ENCODE measurements at places on chromosomes 2 and 18. TPM values are rescaled to one million over a fixed set of nuclear protein-coding genes. Genes with fewer than 3 reads are reported as not detected.

- peaks cover 20% of the 10 kb centered on the region for H3K27me3 ChIP-seq
- no peak for DNase-seq
- peak within 1 kb of the TSS; percentile 58 for H3K4me3 ChIP-seq
- peaks cover 33% of the 10 kb centered on the region for H3K4me1 ChIP-seq
- no peak within 1 kb of the TSS for H3K27ac ChIP-seq
- H3K36me3 ChIP-seq: no peaks in the 10 kb centered on the region
These were observed at the start of gene LBX2 for GRCh38 chr2:74499267-74499939. LBX2 (minus strand) TSS chr2:74499603; CDS start chr2:74499537, 66 bp downstream.

DNA sequence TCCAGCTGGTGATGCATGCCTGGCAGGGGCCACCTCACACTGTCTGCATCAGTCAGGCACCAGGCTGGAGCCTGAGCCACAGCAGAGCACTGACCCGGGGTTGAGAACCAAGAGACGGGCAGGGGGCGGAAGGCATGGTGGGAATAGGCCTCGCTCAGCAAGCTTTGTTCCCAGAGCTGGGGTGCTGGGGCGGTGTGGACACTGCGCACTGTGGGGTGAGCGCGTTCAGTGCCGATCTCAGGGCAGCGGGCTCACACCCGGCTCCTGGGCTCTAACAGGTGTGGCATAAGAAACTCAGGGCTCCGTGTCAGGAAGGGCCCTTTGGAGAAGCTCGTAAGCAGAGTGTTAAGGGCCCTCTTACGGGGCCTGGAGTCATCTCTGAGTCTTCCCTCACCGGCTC lies 15.7 kb downstream of the SH3RF3 start:
- DNase-seq: no peak
- H3K36me3 ChIP-seq: no peaks in the 10 kb centered on the region

DNA sequence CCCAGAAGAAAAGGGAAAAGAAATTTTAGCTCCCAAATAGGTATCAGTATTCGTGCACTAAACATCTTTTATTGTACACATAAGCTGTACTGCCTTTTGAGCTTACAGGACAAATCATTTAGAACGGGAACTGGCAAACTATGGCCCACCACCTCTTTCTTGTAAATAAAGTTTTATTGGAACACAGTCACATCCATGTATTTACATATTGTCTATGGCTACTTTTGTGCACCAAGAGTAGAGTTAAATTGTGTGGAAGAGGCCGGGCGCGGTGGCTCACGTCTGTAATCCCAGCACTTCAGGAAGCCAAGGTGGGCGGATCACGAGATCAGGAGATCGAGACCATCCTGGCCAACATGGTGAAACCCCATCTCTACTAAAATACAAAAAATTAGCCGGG lies 5.7 kb downstream of the TM4SF20 start:
- no peaks in the 10 kb centered on the region for H3K4me1 ChIP-seq
- DNase-seq: no peak
- H3K4me3 ChIP-seq: no peak overlapping the region
- no peak overlapping the region for H3K27ac ChIP-seq

GRCh38 chr18:54983041-54983686 lies 23.9 kb upstream of the CCDC68 start:
- H3K36me3 ChIP-seq: no peaks in the 10 kb centered on the region
- H3K4me3 ChIP-seq: no peak overlapping the region
- no peaks in the 10 kb centered on the region for H3K27me3 ChIP-seq
- no peak for DNase-seq
- no peak overlapping the region for H3K27ac ChIP-seq

DNA sequence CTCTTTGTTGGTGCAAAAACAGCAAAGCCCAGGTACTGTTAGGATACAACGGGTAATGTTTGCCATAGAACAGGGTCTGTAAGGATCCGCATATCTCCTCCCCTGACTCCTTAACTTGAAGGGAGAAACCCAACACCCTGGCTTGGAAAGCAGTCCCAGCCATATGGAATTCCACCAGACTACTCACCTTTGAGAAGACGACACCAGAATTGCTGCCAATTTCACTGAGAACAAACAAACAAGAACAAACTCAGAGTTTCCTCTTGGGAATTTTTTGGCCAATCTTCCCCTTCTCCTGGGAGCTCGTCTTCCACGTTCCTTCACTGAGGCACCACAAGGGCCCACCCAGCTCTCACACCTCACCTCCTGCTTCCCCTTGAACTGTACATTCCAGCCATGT lies 29.2 kb downstream of the CAPN14 start:
- H3K4me3 ChIP-seq: no peak overlapping the region
- no peaks in the 10 kb centered on the region for H3K27me3 ChIP-seq
- DNase-seq: no peak
- H3K36me3 ChIP-seq: no peaks in the 10 kb centered on the region
- no peaks in the 10 kb centered on the region for H3K4me1 ChIP-seq

DNA sequence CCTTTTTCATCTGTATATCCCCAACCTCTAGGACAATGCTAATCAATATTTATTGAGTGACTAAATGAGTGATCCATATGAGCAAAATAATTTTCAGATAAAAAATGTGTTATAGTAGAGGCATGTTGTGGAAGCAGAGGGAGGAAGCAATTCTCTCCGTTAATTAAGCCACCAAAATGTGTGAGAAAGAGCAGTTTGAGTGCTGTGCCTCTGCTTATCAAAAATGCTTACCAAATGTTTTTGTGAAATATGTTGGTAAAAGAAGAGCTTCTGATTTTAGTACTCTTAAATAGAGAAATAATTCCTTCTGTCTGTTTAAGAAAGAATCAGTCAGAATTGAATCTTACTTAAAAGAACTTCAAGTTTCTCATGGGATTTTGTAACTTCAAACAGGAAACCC lies 90.3 kb downstream of the DTNA start:
- no peaks in the 10 kb centered on the region for H3K4me1 ChIP-seq
- no peaks in the 10 kb centered on the region for H3K36me3 ChIP-seq
- no peak for DNase-seq

DNA sequence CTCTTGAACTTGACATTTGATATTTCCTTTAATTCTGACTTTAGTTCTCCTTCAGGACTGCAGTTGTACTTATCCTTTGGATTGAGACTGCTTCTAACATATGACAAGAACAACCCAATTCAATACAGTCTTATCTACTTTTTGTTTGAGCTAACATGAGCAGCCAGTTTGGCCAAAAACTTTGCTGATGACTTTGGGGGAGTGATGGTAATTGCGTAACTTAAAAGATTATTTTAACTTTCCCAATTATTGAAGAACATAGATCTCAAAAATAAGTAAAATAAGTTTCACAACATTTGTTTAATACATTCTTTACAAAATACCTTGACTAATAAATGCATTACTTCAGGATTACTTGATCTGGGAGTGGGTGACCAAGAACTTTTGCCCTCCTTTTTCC lies 1311.1 kb upstream of the NRXN1 start:
- H3K36me3 ChIP-seq: no peaks in the 10 kb centered on the region
- H3K4me1 ChIP-seq: no peaks in the 10 kb centered on the region
- H3K4me3 ChIP-seq: no peak overlapping the region
- DNase-seq: no peak
- no peak overlapping the region for H3K27ac ChIP-seq

- peaks cover 35% of the 10 kb centered on the region for H3K4me1 ChIP-seq
- no peak overlapping the region for H3K4me3 ChIP-seq
- DNase-seq: no peak
- no peaks in the 10 kb centered on the region for H3K36me3 ChIP-seq
- no peaks in the 10 kb centered on the region for H3K27me3 ChIP-seq
- no peak overlapping the region for H3K27ac ChIP-seq
These were observed 422.9 kb upstream of the TRIB2 start for GRCh38 chr2:12293874-12294273.

The SLC4A3 gene
- 0.13 TPM for total RNA-seq
